Psoas muscle (tissue), 8 donors: ENCODE measurements at places on chromosomes 12 and 14. TPM values are rescaled to one million over a fixed set of nuclear protein-coding genes. Genes with fewer than 3 reads are reported as not detected.

Gene LYZ
- polyA plus RNA-seq = 5.4 TPM

Gene KLRK1
- polyA plus RNA-seq = 0.25 TPM

Gene TAS2R50
- polyA plus RNA-seq = 0.14 TPM

Gene MTERF2
- polyA plus RNA-seq = 38.4 TPM

Gene FAM181A
- polyA plus RNA-seq = not detected

Gene FOXN4
- polyA plus RNA-seq = 0.03 TPM

Gene LMNTD1
- polyA plus RNA-seq = not detected

Gene DPPA3
- not detected for polyA plus RNA-seq

Gene ETV6
- polyA plus RNA-seq = 3.5 TPM

Gene DNAI7
- polyA plus RNA-seq = not detected

Gene TEAD4
- polyA plus RNA-seq = 81.4 TPM

Gene TRPV4
- 0.05 TPM for polyA plus RNA-seq

Gene BIN2
- 0.47 TPM for polyA plus RNA-seq

Gene MDGA2
- not detected for polyA plus RNA-seq

Gene OSBPL8
- polyA plus RNA-seq = 9.2 TPM

Gene CLEC4D
- not detected for polyA plus RNA-seq

Gene JDP2
- polyA plus RNA-seq = 49.9 TPM

Gene RBP5
- 0.18 TPM for polyA plus RNA-seq
